Spinal cord (tissue), 10 donors: ENCODE measurements at places on chromosomes 7 and 10. TPM values are rescaled to one million over a fixed set of nuclear protein-coding genes. Genes with fewer than 3 reads are reported as not detected.

The NEBL gene
- 103 TPM for total RNA-seq

The TMEM270 gene
- not detected for total RNA-seq

The CCDC172 gene
- total RNA-seq = not detected

The TNRC18 gene
- 42.5 TPM for total RNA-seq

The NUDT1 gene
- total RNA-seq = 34.2 TPM

GRCh38 chr10:132838346-132838970 lies 52.5 kb upstream of the NKX6-2 start:
- H3K4me1 ChIP-seq = peaks cover 13% of the 10 kb centered on the region
- peaks cover 12% of the 10 kb centered on the region for H3K27me3 ChIP-seq
- H3K27ac ChIP-seq = no peak overlapping the region
- H3K4me3 ChIP-seq = no peak overlapping the region
- DNase-seq = no peak

DNA sequence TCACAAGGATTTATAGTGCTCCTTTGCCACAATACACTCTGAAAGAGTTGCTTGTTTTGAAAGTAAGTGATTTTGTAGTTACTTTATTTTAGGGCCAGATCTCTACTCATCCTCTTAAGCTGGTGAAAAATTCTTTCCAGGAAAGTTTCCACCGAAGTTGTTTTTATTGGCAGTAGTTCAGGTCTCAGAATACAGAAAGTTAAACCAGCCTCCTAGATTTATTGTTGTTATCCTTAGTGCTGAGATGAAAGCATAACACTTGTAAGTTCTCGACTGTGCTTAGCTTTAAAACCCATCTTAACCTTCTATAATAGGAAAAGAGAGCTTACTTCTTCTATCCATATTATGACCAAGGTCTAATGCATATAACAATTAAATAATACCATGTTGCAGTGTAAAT lies 5.5 kb downstream of the AP3M1 start:
- H3K4me3 ChIP-seq = no peak overlapping the region
- H3K36me3 ChIP-seq = peaks cover 9% of the 10 kb centered on the region
- H3K27ac ChIP-seq = peak overlapping the region; percentile 40
- peaks cover 6% of the 10 kb centered on the region for H3K4me1 ChIP-seq
- H3K27me3 ChIP-seq = no peaks in the 10 kb centered on the region

DNA sequence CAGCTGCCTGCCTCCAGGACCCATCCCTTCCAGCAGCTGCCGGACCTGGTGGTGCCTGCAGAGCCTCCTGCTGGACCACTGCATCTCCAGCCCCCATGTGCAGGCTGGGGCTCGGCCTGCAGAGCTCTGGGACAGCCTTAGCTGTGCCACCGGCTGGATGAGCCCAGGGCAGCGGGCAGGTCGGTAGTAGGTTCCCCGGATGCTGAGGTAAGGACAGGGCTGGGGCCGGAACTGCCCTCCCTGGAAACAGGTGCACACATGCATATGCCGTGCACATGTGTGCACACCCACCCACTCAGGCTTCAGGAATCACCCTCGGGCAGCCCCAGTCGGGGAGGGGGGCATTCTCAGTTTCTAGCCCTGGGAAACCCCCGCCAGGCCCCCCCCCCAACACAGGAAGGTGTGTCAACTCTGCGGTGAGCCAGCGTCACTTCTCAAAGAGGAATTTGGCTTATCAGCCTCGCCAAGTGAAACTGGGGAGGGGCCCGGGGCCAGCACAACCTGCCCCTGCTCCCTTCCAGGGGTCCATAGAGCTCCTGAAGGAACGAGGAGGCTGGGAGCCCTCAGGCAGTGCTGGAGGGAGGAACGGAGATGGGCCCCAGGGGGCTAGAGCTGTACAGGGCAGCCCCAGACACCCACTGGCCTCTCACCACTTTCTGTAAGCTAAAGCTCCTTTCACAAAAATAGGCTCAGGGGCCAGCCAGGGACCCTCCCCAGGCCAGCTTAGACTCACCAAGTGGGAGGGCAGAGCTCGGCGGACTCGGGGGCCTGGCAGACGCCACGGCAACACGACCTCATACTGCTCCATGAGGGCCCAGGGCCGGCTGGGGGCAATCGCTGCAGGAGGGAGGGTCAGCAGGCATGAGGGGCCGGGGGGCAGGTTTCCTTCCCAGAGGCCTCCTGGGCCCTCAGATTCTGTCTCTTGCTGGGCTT lies 1.7 kb downstream of the ADAM8 start:
- H3K27ac ChIP-seq = no peak overlapping the region
- H3K36me3 ChIP-seq = peaks cover 72% of the 10 kb centered on the region
- peaks cover 9% of the 10 kb centered on the region for H3K4me1 ChIP-seq
- no peak for DNase-seq

DNA sequence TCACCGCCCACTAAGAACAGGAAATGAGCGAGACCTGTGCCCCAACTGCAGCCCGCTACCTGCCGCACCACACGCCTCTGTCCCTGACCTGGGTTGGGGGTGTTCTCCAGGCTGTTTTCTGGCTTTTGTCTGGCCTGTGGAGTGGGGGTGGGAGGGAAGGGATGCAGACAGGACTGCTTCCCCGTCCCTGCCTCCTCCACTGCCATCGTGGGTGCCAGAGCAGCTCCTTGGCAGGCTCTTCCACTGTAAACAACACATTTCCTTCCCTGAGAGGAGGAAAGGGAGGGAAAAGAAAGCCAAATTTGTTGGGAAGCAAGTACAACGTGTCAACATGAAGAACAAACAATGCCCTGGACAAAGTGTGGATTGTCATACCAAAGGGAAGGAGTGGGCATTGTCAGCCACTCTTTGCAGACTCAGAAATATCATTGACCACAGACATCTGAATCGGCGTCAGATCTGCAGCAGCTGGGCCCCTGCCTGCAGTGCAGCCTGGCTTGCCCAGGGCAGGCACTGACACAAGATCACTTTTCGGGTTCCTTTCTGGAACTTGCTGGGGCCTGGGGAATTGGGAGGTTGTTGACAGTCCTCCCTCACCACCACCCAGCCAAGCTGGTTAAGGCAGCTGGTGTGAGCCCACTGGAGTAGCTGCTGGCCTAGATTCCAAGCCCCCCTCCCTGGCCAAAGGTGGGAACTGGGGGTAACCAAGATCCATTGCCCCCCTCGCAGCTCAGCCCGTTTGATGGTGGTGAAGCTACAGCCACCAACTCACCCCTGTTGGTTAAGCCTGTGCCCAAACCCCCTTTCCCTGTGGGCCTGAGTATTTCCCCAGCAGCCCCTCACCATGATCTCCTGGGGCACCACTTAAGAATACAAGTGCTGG lies 22.6 kb upstream of the TRIM8 start:
- H3K27me3 ChIP-seq = no peaks in the 10 kb centered on the region
- H3K27ac ChIP-seq = peak overlapping the region; percentile 74
- peaks cover 71% of the 10 kb centered on the region for H3K4me1 ChIP-seq
- DNase-seq = no peak
- H3K36me3 ChIP-seq = peaks cover 57% of the 10 kb centered on the region
- H3K4me3 ChIP-seq = no peak overlapping the region

DNA sequence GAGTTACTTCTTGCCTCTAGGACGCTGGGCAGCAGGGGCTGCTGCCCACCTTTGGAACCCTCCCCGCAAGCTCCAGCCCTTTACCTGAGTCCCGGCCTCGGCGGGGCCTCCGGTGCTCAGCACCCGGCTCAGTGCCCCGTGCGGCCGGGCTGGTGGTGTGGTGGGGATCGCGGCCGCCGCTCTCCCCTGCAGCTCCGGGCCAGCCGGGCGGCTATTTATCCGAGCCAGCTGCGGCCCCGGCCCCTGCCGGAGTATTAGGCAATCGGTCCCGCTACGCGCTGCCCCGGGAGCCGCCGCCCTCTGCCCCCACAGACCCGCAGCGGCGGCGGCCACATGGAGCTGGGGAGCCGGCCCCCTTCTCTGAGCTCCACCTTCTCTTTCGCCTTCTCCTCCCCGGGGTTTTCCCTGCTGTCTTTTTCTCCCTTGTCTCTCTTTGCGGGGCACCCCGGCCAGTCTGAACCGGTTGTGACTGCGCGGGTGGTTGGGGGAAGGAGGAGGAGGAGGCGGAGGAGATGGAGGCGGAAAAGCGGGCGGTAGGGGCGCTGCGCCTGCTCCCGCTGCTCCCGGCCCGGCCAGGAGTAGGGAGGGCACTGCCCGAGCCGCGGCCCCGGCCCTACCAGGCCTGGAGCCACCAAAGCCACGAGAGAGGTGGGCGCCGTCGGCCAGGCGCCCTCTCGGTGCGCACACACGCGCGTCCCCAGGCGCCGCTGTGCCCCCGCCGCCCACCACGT lies at the start of gene SLC16A9:
Gene SLC16A9 (minus strand): TSS at position 456 of the 731 bp plus-strand sequence. CDS start 25,559 bp downstream, outside the sequence.
- H3K27me3 ChIP-seq = peaks cover 5% of the 10 kb centered on the region
- peak within 1 kb of the TSS; percentile 75 for H3K27ac ChIP-seq
- H3K4me1 ChIP-seq = peaks cover 15% of the 10 kb centered on the region

GRCh38 chr7:53518319-53518718 lies 482.9 kb downstream of the POM121L12 start:
- no peaks in the 10 kb centered on the region for H3K27me3 ChIP-seq
- H3K36me3 ChIP-seq = no peaks in the 10 kb centered on the region
- DNase-seq = peak; percentile 69
- no peak overlapping the region for H3K27ac ChIP-seq
- H3K4me1 ChIP-seq = no peaks in the 10 kb centered on the region
- no peak overlapping the region for H3K4me3 ChIP-seq

GRCh38 chr10:131993275-131993674 lies 11.6 kb upstream of the BNIP3 start:
- no peak overlapping the region for H3K27ac ChIP-seq
- H3K27me3 ChIP-seq = no peaks in the 10 kb centered on the region
- peaks cover 21% of the 10 kb centered on the region for H3K4me1 ChIP-seq
- no peaks in the 10 kb centered on the region for H3K36me3 ChIP-seq
- H3K4me3 ChIP-seq = no peak overlapping the region
